OCI-M1 (cell line): ENCODE measurements at places on chromosomes 2 and 18.
A peak's percentile ranks its signal among the peaks of the same experiment; 100 is the strongest.

DNA sequence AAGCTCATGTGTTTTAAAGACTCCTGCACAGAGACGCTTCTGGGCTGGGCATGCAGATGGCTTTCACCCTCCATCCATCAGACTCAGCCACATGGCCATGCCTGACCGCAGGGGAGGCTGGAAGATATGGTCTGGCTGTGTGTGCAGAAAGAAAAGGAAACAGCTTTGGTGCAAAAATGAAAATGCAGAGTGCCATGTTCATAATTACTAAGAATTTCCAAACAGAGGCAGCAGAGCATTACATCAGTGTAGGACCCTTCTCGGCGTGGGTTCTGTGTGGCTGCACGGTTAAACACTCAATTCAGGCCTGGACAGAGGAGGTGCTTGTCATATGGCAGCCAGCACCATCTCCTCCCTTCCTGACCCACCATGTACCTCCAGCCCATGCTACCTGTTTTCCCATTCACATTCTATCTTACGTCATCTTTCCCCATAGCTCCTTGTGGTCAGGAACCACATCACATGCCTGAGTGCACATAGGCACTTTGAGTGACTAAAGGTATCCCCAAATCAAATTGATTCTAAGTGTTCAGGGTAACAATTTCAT, 200.3 kb upstream of the ID2 start:
- peak; percentile 61 for DNase-seq

DNA sequence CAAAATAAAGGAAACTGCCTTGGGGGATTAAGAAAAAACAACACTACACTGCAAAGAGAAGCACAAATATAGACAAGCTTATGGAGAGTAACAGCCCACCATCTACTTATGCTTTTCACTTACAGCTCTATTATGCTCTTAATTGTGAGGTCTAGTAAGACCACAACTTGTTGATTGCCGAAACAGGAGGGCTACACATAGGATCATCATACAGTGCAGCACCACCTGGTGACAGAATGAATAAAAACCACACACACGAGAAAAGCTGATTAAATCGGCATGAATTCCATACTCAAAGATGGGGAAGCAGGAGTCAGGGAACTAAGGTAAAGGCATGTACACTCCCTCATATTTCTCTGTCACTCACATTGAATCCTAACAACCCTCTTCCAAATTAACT, 259.2 kb downstream of the IKZF2 start:
- peak; percentile 58 for DNase-seq

GRCh38 chr2:70897977-70898226, 37.8 kb upstream of the ATP6V1B1 start:
- no peak for DNase-seq

GRCh38 chr2:67272195-67272594, 124.9 kb upstream of the ETAA1 start:
- no peak for DNase-seq
